ENCODE measurements at places on chromosomes 3 and 15.

- no peaks in the 10 kb centered on the region for H3K36me3 ChIP-seq
- H3K27me3 ChIP-seq, result no peaks in the 10 kb centered on the region
- no peak for DNase-seq
- no peak overlapping the region for H3K27ac ChIP-seq
- H3K4me3 ChIP-seq, result no peak overlapping the region
- H3K4me1 ChIP-seq, result no peaks in the 10 kb centered on the region
These were observed 2.7 kb downstream of the C3orf22 start for GRCh38 chr3:126555795-126556636.

DNA sequence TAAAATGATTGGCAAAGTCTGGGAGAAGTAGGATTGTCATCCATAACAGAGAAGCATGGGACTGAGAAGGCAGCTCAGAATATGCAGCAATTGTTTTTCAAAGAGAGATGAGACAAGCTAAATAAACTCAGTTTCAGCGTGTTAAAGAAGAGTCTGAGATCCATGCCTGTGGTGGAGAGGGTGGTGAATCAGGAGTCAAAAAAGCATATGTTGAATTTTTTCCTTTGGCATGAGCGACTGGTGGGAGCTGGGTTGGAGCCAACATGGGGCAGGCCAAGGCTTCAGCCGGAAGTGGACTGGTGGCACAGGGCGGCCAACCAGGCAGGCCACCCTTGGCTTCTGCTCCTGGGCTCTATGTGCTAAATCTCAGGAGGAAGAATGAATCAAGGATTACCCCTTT is 102.0 kb downstream of the SST start:
- no peak overlapping the region for H3K4me3 ChIP-seq
- no peak for DNase-seq
- H3K4me1 ChIP-seq, result no peaks in the 10 kb centered on the region
- H3K27me3 ChIP-seq, result peaks cover 19% of the 10 kb centered on the region
- no peaks in the 10 kb centered on the region for H3K36me3 ChIP-seq

- DNase-seq, result no peak
- H3K4me3 ChIP-seq, result no peak overlapping the region
- H3K36me3 ChIP-seq, result no peaks in the 10 kb centered on the region
- peaks cover 3% of the 10 kb centered on the region for H3K4me1 ChIP-seq
- peaks cover 2% of the 10 kb centered on the region for H3K27me3 ChIP-seq
These were observed 254.4 kb upstream of the ZPLD1 start for GRCh38 chr3:102180280-102180931.

DNA sequence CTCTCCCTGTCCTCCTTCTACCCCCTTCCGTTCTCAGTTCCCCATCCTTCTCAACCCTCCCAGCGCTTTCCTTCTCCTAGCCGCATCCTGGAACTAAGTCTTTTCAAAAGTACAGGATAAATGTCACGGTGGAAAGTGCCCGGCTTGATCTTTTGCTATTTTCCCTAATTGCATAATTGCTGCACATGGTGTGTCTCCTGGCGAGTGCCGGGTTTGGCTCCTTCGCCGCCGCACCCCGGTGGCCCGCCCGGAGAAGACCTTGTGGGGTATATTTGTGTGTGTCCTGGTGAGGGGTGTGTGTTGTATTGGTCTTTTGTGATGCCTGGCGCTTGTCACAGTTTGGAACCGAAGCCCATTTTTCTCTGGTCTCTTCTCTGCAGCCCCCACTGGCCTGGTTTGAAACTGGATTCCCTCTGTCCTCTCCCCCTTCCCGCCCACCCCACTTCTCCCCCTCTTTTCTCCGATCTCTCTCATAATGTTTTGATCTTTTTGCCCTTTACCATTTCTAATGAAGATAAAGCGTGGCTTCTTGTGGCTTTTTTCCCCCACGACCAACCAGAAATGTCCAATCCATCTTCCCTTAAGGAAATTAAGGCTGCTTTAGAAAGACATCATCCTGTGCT is 692 bp downstream of the UBE2E2 start:
- H3K4me1 ChIP-seq, result peaks cover 26% of the 10 kb centered on the region
- peak overlapping the region; percentile 89 for H3K27ac ChIP-seq
- H3K27me3 ChIP-seq, result peaks cover 16% of the 10 kb centered on the region

DNA sequence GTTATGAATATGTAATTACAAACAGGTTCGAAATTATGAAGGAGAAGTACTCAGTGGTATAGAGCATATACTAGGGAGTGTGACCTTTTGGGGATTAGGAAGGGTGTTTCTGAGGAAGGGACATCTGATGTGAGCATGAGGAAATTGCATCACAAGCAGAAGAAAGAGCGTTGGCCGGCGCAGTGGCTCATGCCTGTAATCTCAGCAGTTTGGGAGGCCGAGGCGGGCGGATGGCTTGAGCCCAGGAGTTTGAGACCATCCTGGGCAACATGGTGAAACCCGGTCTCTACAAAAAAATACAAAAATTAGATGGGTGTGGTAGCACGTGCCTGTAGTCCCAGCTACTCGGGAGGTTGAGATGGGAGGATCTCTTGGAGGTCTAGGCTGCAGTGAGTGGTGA is 6.9 kb downstream of the CMTM7 start:
- H3K27me3 ChIP-seq, result no peaks in the 10 kb centered on the region
- H3K4me3 ChIP-seq, result no peak overlapping the region
- peaks cover 69% of the 10 kb centered on the region for H3K4me1 ChIP-seq
- H3K36me3 ChIP-seq, result peaks cover 12% of the 10 kb centered on the region

DNA sequence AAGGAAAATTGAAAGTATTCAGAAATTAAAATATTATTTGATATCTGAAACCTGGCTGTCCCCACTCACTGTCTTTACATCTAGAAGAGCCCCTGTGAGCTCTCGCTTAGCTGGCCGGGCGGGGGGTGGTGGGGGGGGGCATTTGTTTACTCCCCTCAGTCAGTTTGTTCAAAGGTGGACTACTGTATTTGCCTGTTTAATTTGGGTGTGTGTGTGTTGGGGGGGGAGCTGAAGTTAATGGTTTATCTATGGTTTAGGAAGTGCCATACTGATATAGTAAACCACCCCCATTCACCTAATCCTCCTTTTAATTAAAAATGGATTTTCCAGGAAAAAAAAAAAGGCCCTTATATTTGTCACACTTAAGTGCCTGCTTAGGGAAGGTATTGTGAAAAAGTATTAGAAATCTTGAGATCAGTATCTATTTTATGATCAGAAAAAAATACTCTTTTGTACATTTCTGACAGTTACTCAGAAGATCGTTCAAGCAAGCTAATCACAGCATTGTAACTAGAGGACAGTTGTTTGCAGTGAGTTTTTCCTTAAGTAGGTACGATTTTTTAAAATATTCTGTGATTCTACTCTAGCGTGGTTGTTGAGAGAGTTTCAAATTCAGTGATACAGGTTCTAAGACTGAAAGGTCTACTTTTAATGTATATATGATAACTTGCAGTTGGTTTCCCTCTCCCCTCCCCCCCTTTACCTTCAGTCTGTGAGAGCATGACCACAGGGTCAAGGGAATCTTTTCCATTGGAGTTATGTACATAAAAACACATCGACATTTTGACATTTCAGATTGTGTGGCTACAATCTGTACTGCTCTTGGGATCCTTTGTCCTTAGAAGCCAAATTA is 8.5 kb downstream of the NR2F2 start:
- peaks cover 83% of the 10 kb centered on the region for H3K27me3 ChIP-seq
- peaks cover 4% of the 10 kb centered on the region for H3K4me1 ChIP-seq
- no peak overlapping the region for H3K27ac ChIP-seq
- H3K4me3 ChIP-seq, result no peak overlapping the region

- no peak for DNase-seq
- H3K36me3 ChIP-seq, result peaks cover 28% of the 10 kb centered on the region
- no peaks in the 10 kb centered on the region for H3K27me3 ChIP-seq
- H3K4me3 ChIP-seq, result no peak overlapping the region
- H3K4me1 ChIP-seq, result peaks cover 19% of the 10 kb centered on the region
- H3K27ac ChIP-seq, result no peak overlapping the region
These were observed 36.2 kb downstream of the PFN2 start for GRCh38 chr3:149934524-149934923.

DNA sequence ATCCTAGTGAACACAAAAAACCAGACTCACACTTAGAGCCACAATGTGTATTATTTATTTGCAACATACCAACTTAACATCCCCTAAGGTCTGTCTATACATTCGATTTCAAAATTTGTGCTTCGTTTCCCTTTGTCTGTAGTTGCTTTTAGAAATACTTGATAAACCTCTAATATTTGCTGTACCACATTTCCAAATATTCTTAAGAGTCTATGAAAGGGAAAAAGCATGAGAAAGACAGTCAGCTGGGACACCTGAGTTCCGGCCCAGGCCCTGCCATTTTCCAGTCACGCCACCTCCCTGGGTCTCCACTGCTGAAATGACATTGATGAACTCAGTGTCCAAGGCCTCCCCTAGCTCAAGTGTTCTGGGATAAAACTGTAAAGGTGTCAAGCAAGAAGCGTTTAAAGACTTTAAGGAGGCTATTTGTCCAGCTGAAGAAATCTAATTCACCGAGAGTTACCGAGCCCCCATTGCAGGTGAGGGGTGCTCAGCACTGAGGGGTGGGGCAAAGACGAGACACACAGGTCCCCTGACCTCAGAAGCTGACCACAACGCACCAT is 26.6 kb downstream of the LRRC2 start:
- peak overlapping the region; percentile 66 for H3K4me3 ChIP-seq
- H3K27ac ChIP-seq, result peak overlapping the region; percentile 81
- H3K4me1 ChIP-seq, result peaks cover 46% of the 10 kb centered on the region

DNA sequence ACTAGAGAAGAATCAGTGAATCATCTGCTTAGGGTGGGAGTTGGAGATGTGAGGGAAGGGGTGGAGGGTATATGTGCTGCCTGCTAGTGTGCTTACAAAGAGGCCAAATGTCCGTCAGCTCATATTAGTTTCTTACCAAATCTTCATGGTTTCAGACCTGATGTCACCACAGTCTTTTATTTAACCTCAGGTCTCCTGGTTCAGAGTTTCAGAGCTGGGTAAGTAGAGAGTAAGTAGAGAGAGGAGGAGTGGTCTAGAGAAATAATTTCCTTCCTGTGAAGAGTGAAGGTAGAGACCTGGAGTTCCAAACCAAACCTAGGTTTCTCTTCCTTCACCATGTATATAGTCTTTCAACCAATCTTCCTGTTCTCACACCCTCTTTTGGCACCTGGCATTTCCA is 17.5 kb upstream of the P2RY1 start:
- DNase-seq, result no peak
- H3K27ac ChIP-seq, result no peak overlapping the region
- H3K27me3 ChIP-seq, result peaks cover 3% of the 10 kb centered on the region
- H3K4me3 ChIP-seq, result no peak overlapping the region
- H3K36me3 ChIP-seq, result no peaks in the 10 kb centered on the region

- no peak for DNase-seq
- no peak overlapping the region for H3K4me3 ChIP-seq
- no peaks in the 10 kb centered on the region for H3K27me3 ChIP-seq
- H3K27ac ChIP-seq, result peak overlapping the region; percentile 17
- H3K36me3 ChIP-seq, result peaks cover 30% of the 10 kb centered on the region
- peaks cover 37% of the 10 kb centered on the region for H3K4me1 ChIP-seq
These were observed 33.8 kb downstream of the CCDC66 start for GRCh38 chr3:56590814-56591213.

- H3K4me1 ChIP-seq, result peaks cover 7% of the 10 kb centered on the region
- no peak overlapping the region for H3K27ac ChIP-seq
- DNase-seq, result no peak
- peaks cover 62% of the 10 kb centered on the region for H3K36me3 ChIP-seq
- H3K4me3 ChIP-seq, result no peak overlapping the region
- no peaks in the 10 kb centered on the region for H3K27me3 ChIP-seq
These were observed 31.6 kb downstream of the MLH1 start for GRCh38 chr3:37024820-37025405.

DNA sequence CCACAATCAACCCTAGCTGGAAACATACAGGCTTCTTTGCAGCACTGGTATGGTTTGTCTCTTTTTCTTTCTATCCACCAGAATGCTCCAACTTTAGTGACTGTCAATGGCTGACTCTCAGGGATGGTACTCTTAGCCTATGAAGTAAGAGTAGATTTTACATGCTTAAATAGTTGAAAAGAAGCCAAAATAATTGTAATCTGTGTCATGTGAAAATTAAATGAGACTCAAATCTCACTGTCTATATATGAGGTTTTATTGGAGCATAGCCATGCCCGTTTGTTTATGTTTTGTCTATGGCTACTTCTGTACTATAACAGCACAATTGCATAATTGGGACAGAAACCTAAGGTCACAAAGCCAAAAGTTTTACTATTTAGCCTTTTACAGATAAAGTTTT is 29.1 kb upstream of the PDZRN3 start:
- no peaks in the 10 kb centered on the region for H3K27me3 ChIP-seq
- H3K4me1 ChIP-seq, result no peaks in the 10 kb centered on the region
- no peak overlapping the region for H3K27ac ChIP-seq
- no peak overlapping the region for H3K4me3 ChIP-seq
- DNase-seq, result no peak

DNA sequence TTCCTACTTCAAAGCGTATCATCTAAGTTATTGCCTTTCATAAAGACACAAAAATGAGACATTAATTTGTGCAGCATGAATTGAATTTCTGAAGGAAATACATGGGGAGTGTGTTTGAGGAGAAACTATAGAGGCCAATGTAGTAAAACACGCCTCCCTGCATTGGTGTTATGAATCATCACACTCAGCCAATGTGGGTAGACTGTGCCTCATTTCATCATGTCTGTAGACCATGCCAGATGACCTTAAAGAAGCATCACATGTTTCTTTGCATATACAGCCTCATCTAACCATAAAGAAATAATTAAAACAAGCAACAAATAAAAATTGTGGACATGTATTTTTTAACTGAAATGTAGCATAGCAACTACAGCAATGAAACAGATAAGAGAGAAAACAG is 486.0 kb upstream of the ADAMTS9 start:
- H3K4me1 ChIP-seq, result no peaks in the 10 kb centered on the region
- no peaks in the 10 kb centered on the region for H3K27me3 ChIP-seq
- no peak for DNase-seq
- no peaks in the 10 kb centered on the region for H3K36me3 ChIP-seq
- no peak overlapping the region for H3K4me3 ChIP-seq

- H3K27me3 ChIP-seq, result no peaks in the 10 kb centered on the region
- H3K4me1 ChIP-seq, result no peaks in the 10 kb centered on the region
- no peaks in the 10 kb centered on the region for H3K36me3 ChIP-seq
- DNase-seq, result no peak
- no peak overlapping the region for H3K4me3 ChIP-seq
These were observed 48.9 kb upstream of the KY start for GRCh38 chr3:134699721-134700120.

- H3K4me3 ChIP-seq, result peak overlapping the region; percentile 54
- H3K27ac ChIP-seq, result peak overlapping the region; percentile 73
- DNase-seq, result no peak
- H3K27me3 ChIP-seq, result peaks cover 2% of the 10 kb centered on the region
- peaks cover 15% of the 10 kb centered on the region for H3K4me1 ChIP-seq
These were observed 6.6 kb upstream of the ADGRG7 start for GRCh38 chr3:100602506-100603444.

DNA sequence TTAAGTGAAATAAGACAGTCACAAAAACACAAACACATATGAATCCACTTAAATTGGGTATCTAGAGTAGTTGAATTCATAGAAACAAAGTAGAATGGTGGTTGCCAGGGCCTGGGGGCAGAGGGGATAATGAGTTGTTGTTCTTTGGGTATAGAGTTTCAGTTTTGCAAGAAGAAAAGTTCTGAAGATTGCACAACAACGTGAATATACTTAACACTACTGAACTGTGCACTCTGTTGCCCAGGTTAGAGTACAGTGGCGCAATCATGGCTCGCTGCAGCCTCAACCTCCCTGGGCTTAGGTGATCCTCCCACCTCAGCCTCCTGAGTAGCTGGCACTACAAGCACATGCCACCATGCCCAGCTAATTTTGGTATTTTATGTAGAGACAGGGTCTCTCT is 14.9 kb downstream of the GRAMD2A start:
- no peaks in the 10 kb centered on the region for H3K4me1 ChIP-seq
- H3K4me3 ChIP-seq, result no peak overlapping the region
- no peak for DNase-seq
- no peak overlapping the region for H3K27ac ChIP-seq
- H3K36me3 ChIP-seq, result no peaks in the 10 kb centered on the region
- H3K27me3 ChIP-seq, result peaks cover 25% of the 10 kb centered on the region
